ENCODE measurements at places on chromosomes 16 and 17. TPM values are rescaled to one million over a fixed set of nuclear protein-coding genes. Genes with fewer than 3 reads are reported as not detected.

Gene TP53TG3
- total RNA-seq = not detected

Gene ABCC12
- under 0.01 TPM for total RNA-seq

Gene TNFRSF17
- not detected for total RNA-seq

Gene DNAH2
- total RNA-seq = under 0.01 TPM

Gene KIF18B
- total RNA-seq = 1.3 TPM

Gene PIRT
- total RNA-seq = not detected

Gene PRAC2
- total RNA-seq = not detected

Gene EPOP
- 0.36 TPM for total RNA-seq

Gene OR2C1
- total RNA-seq = under 0.01 TPM

Gene CCL16
- total RNA-seq = not detected

- peak; percentile 24 for DNase-seq
Observed at GRCh38 chr17:1882836-1883235, 53.0 kb downstream of the RPA1 start.

GRCh38 chr17:72545766-72546165 lies 424.9 kb downstream of the SOX9 start:
- DNase-seq = no peak

GRCh38 chr16:31710134-31710533 lies 163.5 kb upstream of the ZNF267 start:
- no peak for DNase-seq

DNA sequence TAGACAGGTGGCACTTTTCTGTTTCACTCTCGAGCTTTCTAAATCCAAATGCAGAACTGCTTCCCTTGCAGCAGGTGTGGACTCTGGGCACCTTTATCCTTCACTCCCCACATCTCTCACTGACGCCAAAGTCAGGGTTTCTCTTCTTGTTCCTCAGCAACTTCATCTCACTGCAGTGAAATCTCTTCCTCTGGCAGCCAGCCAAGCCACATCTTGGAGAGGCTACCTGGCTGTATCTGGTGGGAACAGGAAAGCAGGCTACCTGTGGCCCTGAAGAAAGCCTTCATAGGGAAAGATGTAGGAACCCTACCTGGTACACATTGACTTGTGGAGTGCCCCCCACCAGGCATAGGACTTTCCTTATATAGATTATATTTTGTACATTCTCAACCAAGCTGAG lies 159.1 kb downstream of the UTP18 start:
- no peak for DNase-seq

DNA sequence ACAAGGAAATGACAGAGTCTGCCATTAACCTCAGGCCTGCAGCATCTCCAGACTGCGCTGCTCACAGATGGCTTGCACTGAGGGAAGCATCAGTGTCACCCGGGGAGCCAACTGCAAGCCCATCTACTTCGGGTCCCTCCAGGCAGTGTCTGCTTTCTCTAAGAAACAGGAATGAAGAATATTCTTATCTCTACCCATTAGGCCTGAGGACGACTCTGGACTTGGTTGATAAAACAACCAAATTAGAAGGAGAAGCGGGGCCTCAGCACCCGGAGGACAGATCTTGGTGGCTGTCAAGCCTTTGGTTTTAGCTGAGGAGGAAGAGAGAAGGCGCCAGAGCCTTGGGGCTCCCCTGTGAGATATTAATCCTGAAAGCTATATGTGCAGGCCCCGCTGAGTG lies 19.5 kb upstream of the MGAT5B start:
- no peak for DNase-seq

GRCh38 chr16:50099957-50100648 lies 34.3 kb downstream of the HEATR3 start:
- no peak for DNase-seq

DNA sequence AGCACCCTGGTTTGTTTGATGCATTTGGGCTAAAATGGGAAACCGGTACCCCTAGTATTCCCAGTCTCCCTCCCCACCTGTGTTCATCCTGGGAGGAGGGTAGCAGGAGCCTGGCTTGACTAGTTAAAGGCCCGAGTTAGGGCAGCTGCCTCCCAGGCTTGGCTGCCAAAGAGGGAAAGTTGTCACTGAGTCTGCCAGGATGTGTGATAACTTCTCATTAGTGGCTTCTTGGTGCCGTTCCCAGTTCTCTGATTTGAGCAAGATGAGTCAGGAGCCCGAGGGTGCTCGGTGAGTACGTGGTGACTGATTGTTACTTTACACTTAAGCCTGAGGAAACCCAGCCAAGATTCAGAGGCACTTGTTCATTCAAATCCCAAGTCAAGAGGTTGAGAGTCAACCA lies 2.5 kb downstream of the KRT32 start:
- DNase-seq = peak; percentile 91

- DNase-seq = peak; percentile 21
Observed at GRCh38 chr17:17170346-17170985, 35.7 kb downstream of the PLD6 start.

GRCh38 chr17:82497483-82498405 lies 21.8 kb upstream of the FOXK2 start:
- peak; percentile 82 for DNase-seq

GRCh38 chr17:2964370-2964769 lies 99.0 kb downstream of the OR1D5 start:
- DNase-seq = no peak

DNA sequence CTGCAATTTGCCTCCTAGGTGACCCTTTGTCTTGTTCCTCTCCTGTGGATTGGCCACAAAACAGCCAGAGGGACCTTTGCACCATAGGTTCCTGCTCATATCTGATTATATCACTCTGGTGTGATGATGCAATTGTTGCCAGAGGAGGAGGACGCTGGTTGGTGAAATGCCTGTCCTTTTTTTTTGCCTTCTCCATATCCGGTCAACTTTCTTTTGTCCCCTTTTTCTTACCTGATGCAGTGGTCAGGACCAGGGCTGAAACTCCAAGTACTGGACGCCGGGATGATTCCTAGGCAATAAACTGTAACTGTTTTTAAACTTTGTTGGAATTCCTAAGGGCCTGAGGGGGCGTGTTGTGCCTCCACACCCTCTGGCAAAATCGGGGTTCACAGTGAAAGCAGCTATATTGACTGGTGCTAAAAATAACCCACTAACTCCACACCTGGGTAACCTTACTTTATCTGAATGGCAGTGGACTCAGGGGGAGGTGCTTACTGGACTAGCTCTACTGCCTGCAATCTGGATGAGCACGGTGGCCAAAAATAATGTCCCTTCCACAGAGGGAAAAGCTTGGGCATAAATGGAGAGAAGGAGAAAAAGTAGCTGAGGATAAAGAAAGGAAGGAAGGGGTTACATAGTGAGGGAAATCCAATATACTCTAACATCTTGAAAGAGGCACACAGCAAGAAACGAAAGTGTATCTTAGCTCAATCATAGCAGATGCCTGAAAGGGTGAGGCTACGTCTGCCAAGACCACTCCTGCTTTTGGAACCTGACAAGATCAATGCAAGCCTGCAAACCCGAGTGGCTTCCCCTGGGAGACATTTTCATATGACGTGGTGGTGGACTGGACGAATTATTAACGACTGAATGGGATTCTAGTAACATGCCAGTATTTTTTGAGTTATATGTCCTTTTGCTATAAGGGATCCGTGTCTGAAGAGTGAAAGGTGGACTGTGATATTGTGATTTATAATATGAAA lies 28.4 kb upstream of the ZNF423 start:
- DNase-seq = no peak

DNA sequence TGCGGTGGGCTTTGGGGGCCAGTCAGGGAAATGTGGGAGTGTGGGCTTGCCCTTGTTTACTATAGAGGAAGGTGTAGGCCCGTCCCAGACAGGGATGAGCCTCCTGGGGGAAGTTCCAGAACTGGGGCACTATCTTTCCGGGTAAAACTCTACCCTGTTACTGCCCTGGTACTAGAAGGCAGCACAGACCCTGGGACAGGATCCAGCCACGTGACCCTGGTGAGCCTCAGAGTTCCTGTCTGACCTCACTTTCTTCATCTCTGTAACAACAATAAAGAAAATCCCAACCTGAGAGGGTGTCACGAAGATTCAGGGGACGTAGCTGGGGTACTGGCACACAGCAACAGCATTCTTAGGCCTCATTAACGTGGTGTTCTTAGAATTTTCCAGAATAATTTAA lies 239.6 kb upstream of the FOXF1 start:
- DNase-seq = no peak

DNA sequence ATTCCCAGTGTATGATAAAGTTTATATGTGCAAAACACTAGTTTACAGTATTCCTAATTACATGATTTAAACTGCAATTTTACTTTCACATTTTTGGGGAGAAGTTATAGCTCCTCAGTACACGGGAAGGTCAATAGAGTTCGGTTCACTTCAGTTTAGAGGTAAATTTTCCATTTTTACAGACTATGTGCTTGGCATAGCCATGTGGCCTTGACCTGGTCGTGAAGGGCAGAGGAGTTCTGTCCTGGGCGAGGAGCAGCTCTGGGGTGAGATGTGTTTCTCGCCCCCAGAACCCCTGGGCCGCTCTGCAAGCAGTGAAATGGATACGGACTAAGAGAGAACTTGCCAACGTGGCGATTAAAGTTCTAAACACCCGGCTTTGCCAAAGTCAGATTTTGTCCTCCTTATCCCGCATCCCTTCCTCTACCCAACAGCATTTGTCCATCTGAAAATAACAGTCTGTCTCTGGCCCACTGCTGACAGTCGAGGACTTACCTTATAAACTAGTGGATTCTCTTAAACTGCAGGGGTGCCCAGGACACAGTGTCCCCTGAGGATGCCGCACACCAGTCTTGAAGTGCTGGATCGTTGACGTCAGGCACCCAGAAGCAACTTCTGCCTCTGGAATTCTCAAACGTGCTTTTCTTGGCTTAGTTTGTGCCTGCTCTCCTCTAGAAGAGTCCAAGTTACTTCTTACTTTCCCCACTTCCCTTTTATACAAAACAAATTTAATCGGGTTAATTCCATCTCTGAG lies 1.5 kb upstream of the SIAH1 start:
- no peak for DNase-seq

GRCh38 chr17:16877099-16877498 lies 94.8 kb downstream of the TNFRSF13B start:
- no peak for DNase-seq

- DNase-seq = no peak
Observed at GRCh38 chr17:26775219-26775822, 518.6 kb upstream of the WSB1 start.

DNA sequence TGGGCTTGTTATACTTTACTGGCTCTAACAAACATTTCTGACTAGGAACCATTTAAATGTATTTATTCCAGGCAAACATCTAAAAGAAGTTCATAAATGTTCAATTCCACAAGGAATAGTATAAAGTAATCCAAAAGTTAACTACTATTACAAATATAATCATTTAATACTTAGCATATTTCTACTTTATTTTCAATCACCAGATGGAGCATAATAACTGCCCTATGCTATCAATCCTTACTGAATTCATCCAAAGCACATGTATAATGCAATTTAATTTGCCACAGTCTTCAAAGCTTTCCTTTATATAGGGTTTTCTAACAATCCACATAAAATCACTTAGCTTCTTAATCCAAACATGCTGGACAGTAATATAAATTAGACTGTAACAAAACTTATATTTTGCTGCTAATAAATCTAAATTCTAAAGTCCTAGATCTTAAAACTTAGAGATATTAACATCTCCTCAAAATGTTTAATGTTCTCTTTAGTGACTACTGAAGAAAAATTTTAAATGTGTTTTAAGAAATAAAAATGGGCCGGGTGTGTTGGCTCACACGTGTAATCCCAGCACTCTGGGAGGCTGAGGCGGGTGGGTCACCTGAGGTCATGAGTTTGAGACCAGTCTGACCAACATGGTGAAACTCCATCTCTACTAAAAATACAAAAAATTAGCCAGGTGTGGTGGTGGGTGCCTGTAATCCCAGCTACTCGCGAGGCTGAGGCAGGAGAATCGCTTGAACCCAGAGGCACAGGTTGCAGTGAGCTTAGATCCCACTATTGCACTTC lies 5.9 kb downstream of the MEIOB start:
- DNase-seq = no peak

- no peak for DNase-seq
Observed at GRCh38 chr17:48604770-48605329, at the start of gene HOXB6. HOXB6 (minus strand) TSS chr17:48604986; CDS start chr17:48598150, 6,836 bp downstream.

- no peak for DNase-seq
Observed at GRCh38 chr17:43769859-43770258, 8.9 kb downstream of the DUSP3 start.

GRCh38 chr16:3215601-3216262 lies 19.2 kb downstream of the ZNF200 start:
- DNase-seq = no peak

DNA sequence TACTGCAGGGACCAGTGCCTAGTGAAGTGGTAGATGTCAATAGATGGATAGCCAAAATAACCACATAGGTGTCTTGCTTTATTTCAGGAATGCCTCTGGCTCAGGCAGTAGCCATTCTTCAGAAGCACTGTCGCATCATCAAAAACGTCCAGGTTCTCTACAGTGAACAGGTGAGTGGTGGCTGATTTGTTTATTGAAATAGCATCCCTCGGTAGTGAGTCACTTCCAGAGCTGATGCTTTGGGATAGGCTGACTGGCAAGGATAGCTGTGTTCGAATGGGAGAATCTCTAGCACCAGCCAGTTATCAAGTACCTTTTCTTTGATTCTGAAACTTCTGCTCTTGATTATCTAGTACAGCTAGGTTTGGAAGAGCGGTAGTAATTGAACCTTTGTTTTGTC lies 10.3 kb downstream of the PHAF1 start:
- DNase-seq = peak; percentile 18

- no peak for DNase-seq
Observed at GRCh38 chr17:51365090-51365489, 104.7 kb downstream of the UTP18 start.

GRCh38 chr17:64255764-64256163 lies 7.3 kb downstream of the TEX2 start:
- no peak for DNase-seq

Data from IMR-90 (cell line).